ENCODE measurements at places on chromosomes 2 and 18.

- DNase-seq: no peak
Observed at GRCh38 chr18:49756135-49756534, 57.2 kb downstream of the ACAA2 start.

- DNase-seq: no peak
Observed at GRCh38 chr2:26711457-26712161, 19.1 kb downstream of the KCNK3 start.

- no peak for DNase-seq
Observed at GRCh38 chr2:239607517-239608191, 206.8 kb upstream of the HDAC4 start.

DNA sequence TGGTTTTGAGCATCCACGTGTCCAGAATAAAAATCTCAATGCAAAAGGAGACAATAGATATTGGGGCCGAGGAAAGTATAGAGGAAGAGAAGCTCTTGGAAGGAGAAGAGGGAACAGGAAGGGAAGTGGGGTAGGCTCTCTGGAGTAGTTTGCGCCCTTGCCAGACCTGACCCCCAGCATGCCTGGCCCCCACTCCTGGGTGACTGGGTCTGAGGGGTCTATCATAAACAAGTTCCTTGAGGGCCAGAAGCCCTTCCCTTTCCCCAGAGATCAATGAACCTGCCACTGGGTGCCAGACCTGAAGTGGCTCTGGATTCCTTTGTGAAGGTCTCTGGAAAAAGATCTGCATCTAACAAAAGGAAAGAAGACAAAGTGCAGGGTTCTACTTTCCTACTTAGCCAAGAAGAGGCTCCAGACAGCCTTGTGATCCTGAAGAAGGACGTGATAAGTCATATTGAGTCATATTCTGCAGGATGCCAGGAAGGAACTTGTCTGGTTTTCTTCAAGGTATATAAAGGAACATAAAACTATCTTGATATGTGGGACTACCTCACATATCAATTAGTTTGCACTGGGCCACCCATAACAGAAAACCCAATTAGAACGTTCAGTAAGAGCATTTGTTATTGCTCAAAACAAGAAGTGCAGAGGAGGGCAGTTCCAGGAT is 18.7 kb upstream of the ATOH8 start:
- DNase-seq: no peak

DNA sequence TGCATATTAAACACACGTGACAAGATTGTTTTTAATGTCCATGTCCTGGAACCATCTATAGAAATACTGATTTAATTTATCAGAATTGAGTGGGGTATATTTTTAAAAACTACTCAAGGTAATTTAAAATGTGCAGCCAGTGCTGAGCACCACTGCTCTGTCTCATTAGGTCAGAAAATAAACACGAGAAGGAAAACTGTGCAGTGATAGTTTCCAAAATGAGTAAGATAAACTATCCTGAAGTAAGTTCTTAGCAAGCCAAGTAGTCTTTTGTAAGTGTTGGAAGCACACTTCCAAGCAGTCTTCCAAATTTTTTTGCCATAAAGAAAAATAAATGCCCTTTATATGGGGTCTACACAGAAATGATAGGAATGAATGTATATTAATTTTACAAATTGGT is 93.8 kb upstream of the DNAJC10 start:
- no peak for DNase-seq

GRCh38 chr18:7817575-7818230 is 250.6 kb downstream of the PTPRM start:
- DNase-seq: no peak

- no peak for DNase-seq
Observed at GRCh38 chr18:52845036-52845435, 505.0 kb downstream of the DCC start.

- no peak for DNase-seq
Observed at GRCh38 chr2:190882411-190882766, 1.8 kb downstream of the GLS start.

DNA sequence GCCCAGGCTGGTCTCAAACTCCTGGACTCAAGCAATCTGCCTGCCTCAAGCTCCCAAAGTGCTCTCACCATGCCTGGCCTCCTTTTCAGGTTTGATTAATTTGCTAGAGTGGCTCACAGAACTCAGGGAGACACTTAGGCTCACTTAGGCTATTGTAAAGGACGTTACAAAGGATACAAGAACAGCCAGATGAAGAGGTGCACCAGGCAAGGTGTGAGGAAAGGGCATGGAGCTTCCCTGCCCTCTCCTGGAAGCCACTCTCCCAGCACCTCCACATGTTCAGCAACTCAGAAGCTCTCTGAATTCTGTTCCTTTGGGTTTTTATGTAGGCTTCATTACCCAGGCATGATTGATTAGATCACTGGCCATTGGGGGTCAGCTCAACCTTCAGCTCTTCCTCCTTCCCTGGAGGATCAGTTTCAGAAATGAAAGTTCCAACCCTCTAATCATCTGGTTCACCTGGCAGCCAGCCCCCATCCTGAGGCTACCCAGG is 78.7 kb upstream of the RGPD5 start:
- no peak for DNase-seq
